ENCODE measurements at places on chromosomes 2 and 18.

- no peaks in the 10 kb centered on the region for H3K27me3 ChIP-seq
- no peak for DNase-seq
- H3K4me1 ChIP-seq: no peaks in the 10 kb centered on the region
Observed at GRCh38 chr2:223050900-223051504, 988 bp upstream of the KCNE4 start.

DNA sequence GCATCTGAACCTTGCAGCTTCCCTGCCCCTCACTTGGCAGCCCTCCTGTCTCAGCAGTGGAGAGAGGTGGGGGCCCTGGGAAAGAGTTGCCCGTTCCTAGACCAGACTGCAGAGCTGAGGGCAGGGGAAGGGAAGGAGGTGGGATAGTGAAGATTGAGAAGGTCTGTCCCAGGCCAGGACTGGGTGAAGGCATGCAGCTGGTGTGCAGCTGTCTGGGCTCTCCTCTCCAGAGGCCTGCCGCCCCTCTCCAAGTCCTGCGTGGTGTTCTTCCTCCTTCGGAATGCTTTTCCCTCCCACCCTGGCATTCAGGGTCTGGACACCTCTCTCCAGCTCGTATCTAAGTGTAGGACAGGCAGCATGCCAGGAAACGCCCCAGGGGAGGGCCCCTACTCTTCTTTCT lies 323.5 kb downstream of the CELF4 start:
- DNase-seq: no peak
- no peak overlapping the region for H3K27ac ChIP-seq
- no peaks in the 10 kb centered on the region for H3K27me3 ChIP-seq
- no peak overlapping the region for H3K4me3 ChIP-seq
- H3K4me1 ChIP-seq: no peaks in the 10 kb centered on the region

DNA sequence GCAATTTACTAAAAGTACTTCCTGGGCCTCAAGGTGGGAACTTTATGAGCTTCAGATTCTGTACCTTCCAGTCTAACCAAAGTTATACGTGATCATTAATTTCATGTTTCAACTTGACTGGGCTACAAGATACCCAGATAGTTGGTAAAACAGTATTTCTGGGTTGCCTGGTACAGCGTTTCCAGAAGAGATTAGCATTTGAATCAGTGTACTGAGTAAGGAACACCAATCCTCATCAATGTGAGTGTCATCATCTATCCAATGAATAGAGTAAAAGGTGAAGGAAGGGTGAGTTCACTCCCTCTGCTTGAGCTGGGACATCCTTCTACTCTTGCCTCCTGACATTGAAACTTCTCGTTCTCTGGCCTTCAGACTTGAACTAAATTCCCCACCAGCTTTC lies 274.5 kb upstream of the ID2 start:
- peaks cover 7% of the 10 kb centered on the region for H3K4me1 ChIP-seq
- H3K27ac ChIP-seq: no peak overlapping the region
- H3K27me3 ChIP-seq: no peaks in the 10 kb centered on the region

DNA sequence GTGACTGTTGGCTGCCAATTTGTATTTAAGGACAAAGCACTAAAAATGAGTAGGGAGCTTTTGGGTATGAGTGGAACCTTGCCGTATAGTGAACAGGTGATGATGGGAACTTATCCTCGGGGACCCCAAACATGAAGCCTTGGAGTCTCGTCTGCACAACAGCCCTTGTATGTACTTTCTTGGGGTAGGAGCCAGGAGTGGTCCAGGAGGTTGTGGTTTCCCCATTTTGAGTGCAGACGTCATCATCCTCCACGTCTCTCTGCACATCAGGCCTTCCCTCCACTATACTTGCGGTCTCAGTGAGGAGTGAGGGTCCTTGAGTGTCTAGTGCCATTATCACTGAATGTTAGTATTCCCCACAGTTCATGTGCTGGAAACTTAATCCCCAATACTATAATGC lies 101.5 kb upstream of the HS6ST1 start:
- no peaks in the 10 kb centered on the region for H3K4me1 ChIP-seq
- H3K27me3 ChIP-seq: no peaks in the 10 kb centered on the region
- no peaks in the 10 kb centered on the region for H3K36me3 ChIP-seq
- no peak for DNase-seq
- no peak overlapping the region for H3K27ac ChIP-seq

GRCh38 chr2:35428548-35428947 lies 927.0 kb upstream of the CRIM1 start:
- H3K27me3 ChIP-seq: no peaks in the 10 kb centered on the region
- H3K27ac ChIP-seq: no peak overlapping the region
- no peak overlapping the region for H3K4me3 ChIP-seq
- H3K4me1 ChIP-seq: no peaks in the 10 kb centered on the region
- peak; percentile 74 for DNase-seq
- no peaks in the 10 kb centered on the region for H3K36me3 ChIP-seq

- no peak overlapping the region for H3K27ac ChIP-seq
- H3K4me1 ChIP-seq: peaks cover 32% of the 10 kb centered on the region
- H3K4me3 ChIP-seq: peak overlapping the region; percentile 76
- peak; percentile 63 for DNase-seq
Observed at GRCh38 chr2:65128297-65129190, 1.4 kb downstream of the RAB1A start.

- H3K4me1 ChIP-seq: no peaks in the 10 kb centered on the region
- no peak overlapping the region for H3K27ac ChIP-seq
- H3K4me3 ChIP-seq: no peak overlapping the region
Observed at GRCh38 chr18:11009147-11009546, 140.2 kb downstream of the PIEZO2 start.

Data from Karpas-422 (cell line).